ENCODE measurements at places on chromosomes 4 and X. TPM values are rescaled to one million over a fixed set of nuclear protein-coding genes. Genes with fewer than 3 reads are reported as not detected.

TRIM75 gene
- total RNA-seq: not detected

NIPAL1 gene
- total RNA-seq: under 0.01 TPM

PDGFC gene
- total RNA-seq: 6.9 TPM

POLN gene
- total RNA-seq: 1.4 TPM

CFP gene
- 139 TPM for total RNA-seq

CPLX1 gene
- total RNA-seq: 0.10 TPM

PAGE5 gene
- total RNA-seq: 1.5 TPM

KLHL13 gene
- total RNA-seq: 0.63 TPM

ETFDH gene
- total RNA-seq: 16.7 TPM

RS1 gene
- not detected for total RNA-seq

P2RY8 gene
- total RNA-seq: 75.1 TPM

PLXNA3 gene
- 5.5 TPM for total RNA-seq

XAGE1A gene
- total RNA-seq: not detected

TMSB4X gene
- total RNA-seq: 5,748 TPM

MAGEA6 gene
- not detected for total RNA-seq

IBSP gene
- 0.21 TPM for total RNA-seq

CA5B gene
- 62.2 TPM for total RNA-seq

SSX2B gene
- total RNA-seq: not detected

IGBP1 gene
- 118 TPM for total RNA-seq

APOOL gene
- total RNA-seq: 8.6 TPM

CXCL1 gene
- 9.3 TPM for total RNA-seq
